ENCODE measurements at places on chromosomes 1 and 21. TPM values are rescaled to one million over a fixed set of nuclear protein-coding genes. Genes with fewer than 3 reads are reported as not detected.

- peak; percentile 34 for DNase-seq
Measured at GRCh38 chr1:26848941-26849774, 13.8 kb upstream of the SFN start.

DNA sequence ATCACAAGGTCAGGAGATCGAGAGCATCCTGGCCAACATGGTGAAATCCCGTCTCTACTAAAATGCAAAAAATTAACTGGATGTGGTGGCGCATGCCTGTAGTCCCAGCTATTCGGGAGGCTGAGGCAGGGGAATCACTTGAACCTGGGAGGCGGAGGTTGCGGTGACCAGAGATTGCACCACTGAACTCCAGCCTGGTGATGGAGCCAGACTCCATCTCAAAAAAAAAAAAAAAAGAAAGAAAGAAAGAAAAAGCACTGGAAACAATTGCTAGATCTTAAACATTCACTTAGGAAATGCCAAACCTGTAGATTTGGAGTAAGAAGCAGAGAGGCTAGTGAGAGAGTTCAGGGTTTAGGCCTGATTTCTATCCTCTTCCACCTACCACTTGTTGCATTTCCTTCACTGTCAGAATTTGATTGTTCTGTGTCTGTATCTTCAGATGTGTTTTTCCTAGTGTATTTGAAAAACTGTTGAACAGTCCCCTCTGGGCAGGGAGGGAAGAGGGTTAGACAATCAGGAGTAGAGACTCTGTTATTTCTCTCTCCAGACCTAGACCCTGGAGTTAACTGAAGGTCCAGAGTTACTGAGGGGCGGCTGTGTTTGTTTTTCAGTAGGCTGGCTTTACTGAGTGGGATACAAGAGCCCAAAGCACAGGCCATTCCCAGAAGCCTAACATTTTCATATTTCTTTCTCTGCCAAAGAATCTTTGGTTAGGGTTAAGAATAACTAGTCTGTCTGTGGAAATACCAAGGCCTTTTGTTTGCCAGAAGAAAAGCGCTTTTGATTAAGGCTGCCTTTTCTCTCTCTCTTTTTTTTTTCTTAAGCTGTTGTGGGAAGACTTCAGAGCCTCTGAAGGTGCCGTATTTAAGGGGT, 31.1 kb upstream of the MACF1 start:
- peak; percentile 94 for DNase-seq

- DNase-seq, result no peak
Measured at GRCh38 chr1:98104289-98104688, 183.5 kb upstream of the DPYD start.

- no peak for DNase-seq
Measured at GRCh38 chr1:197768014-197768805, 7.1 kb downstream of the DENND1B start.

GRCh38 chr1:113194846-113195830, 122.1 kb downstream of the LRIG2 start:
- no peak for DNase-seq

- DNase-seq, result no peak
Measured at GRCh38 chr1:223363057-223363855, 720 bp downstream of the SUSD4 start.

DNA sequence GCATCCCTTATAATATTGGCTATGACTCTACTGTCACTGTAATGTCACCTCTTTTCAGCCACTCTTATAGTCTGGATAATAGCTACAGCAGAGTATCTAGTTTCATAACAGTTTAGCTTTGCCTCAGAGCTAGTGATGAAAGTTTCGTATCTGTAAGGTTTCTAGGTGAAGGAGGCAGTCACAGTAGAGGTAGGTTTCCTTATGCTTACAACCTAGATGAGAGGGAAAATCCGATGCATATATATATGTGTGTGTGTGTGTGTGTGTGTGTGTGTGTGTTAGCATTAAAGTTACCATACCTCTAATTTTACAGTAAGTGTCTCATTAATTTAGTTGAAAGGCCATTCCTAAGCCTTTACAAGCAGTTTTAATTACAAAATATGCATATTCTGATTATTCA, 2.2 kb upstream of the TOR1AIP2 start:
- no peak for DNase-seq

DNA sequence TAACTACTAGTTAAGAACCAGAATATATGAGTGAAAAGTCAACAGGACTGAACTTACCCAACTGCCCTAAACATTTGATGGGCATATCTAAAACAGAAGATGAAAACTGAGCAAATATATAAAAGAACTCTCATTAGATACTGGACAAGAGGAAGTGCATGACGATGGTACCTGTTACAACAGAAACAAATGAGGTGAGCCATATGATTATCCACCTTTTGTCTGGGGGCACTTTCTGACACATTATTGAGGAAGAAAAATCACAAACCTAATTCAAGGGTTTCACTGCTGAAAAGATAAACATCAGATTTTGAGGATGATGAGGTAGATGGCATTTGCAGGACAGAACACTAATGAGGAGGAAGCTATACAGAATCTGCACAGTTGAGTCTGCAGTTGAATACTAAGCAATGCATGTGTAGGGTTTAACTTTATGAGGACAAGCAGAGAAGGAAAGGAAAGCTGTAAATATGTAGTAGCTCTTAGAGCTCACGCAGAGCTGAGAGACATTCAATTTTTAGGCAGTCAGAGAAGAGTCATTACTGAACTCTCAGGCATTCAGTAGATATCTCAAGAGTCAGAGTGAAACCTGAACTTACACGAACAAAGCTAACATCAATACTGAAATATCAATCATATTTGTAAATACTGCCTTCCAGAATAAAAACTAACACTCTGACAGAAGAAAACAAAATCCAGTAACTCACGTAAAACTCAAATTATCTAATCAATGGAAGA, 262.1 kb downstream of the AKT3 start:
- no peak for DNase-seq

- DNase-seq, result no peak
Measured at GRCh38 chr1:83998205-83998497, 781 bp downstream of the TTLL7 start.

GRCh38 chr1:26302733-26303405, 3.6 kb downstream of the UBXN11 start:
- DNase-seq, result no peak

DNA sequence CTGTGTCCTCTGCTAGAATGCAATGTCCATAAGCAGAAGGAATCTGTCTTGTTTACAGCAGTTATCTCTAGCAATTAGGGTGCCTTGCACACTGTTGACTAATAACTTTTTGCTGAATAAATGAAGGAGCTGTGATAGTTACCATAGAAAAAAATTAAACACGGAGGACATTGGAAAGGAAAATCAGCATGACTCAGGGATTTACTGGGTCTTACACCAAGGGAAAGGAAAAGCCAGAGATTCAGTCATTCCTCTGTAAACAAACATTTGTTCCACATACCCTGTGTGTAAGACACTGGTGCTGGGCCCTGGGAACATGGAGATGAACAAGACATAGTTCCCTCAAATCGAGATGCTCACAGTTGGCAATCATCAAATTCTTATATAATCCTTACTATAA, 183.3 kb downstream of the PTGER3 start:
- no peak for DNase-seq

DNA sequence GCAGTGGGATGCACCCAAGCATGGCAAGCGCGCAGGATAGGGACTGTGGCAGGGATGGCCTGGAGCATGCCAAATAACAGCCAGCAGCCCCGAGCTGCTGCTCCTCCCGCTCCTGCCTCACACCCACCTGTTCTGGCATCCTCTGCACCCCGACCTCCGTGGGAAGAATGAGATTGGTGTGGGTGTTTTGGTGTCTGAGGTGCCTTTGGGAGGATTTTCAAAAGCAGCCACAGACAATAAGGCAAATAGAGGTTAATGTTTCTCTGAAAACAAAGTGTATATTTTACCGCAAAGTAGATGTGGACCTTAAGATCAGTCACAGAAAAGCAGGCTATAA, 35.5 kb downstream of the IGFN1 start:
- no peak for DNase-seq

DNA sequence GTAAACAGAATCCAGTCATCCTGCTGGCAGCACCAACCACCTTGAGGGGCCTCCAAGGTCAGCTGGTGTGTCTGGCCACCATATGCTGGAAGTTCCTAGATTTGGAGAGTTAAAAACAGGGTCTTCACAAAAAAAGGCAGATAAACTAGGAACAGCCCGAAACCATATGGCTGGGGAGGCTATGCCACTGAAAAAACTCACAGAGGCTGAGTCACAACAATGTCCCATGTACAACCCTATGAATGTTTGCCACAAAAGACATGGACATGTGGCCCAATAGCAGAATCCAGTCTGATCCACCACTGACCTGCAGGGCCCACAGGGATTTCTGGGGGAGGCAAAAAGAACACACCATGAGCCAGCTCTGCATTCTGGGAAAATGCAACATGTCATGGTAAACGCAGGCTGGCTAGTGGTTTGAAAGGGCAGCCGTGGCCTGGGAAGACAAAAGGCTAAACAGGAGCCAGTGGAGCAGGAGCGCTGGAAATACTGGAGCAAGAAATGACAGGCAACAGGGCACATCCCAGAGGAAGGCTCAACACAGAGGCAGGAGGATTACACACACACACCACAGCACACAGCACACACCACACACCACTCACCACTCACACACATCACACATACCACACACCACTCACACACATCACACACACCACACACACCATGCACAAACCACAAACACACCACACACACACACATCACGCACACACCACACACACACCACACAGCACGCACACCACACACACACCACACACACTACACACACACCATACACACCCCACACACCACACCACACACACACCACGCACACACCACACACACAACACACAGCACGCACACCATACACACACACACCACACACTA, 55.4 kb downstream of the HSF2BP start:
- DNase-seq, result peak; percentile 34

GRCh38 chr1:218779341-218780100, 394.2 kb upstream of the LYPLAL1 start:
- no peak for DNase-seq

The NTNG1 gene
- not detected for total RNA-seq

The CD53 gene
- total RNA-seq, result not detected

The FGR gene
- total RNA-seq, result not detected

The TP73 gene
- total RNA-seq, result 0.32 TPM

The ADAMTSL4 gene
- total RNA-seq, result 0.48 TPM

The IQGAP3 gene
- total RNA-seq, result 10.1 TPM

The CCDC27 gene
- not detected for total RNA-seq

The KCNT2 gene
- total RNA-seq, result not detected

The CAMK1G gene
- total RNA-seq, result not detected
